EH (cell line): ENCODE measurements at places on chromosomes 12 and 14.

DNA sequence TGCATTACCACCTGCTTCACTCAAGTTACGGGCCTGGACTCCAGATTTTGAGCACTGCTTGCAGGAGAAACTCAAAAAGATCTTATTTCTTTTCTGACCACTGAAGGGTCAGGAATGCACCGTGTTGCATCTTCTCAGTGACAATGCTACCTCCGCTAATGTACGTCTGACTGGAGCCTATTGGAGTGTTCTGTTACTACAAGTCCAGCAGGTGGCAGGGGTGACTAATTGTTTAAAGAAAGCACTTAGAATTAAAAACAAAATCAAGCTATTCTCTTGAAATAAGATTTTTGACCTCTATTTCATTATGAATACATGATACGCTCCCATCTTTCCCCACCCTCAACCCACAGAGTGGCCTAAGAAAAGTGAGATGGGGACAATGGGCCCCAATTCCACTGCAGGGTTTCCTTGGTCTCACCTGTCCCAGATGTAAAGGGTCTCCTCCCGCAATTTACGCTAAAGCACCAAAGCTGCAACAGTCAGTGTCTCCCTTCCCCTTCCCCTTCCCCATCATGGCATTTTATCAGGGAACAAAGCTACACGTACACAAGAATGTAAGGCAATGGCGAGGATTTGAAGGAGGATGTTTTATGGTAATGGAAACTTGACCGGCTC lies 2.2 kb downstream of the TBPL2 start:
- peak; percentile 62 for DNase-seq

- no peak for DNase-seq
These were observed 107.7 kb upstream of the SLC38A2 start for GRCh38 chr12:46480316-46480715.

DNA sequence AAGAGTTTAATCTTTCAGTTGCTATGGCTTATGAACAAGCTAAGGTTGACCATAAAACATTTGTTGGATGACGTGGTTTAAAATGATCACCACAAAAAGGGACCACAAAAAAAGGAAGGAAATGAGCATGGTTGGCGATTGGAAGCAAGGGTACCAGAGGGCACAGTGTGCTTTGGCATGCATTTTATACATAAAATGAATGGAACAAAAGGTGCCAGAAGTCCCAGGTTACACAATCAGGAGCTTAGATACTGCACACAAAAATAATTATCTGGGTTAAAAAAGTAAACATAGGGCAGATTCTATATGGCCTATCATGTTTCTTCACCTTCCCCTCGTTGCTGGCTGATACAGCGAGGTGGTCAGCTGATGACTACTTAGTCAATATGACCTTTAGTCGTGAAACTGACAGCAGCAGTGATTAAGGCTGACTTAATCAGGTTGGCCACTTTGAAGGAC lies 50.7 kb downstream of the ZC3H14 start:
- peak; percentile 66 for DNase-seq

GRCh38 chr14:70283156-70283555 lies 76.3 kb downstream of the COX16 start:
- DNase-seq = no peak

- DNase-seq = no peak
These were observed 40.4 kb upstream of the PPP2R5C start for GRCh38 chr14:101721111-101721510.
